ENCODE measurements at places on chromosomes 11 and 22.

- no peak for DNase-seq
Measured at GRCh38 chr11:59719556-59719955, 5.9 kb upstream of the OR10V1 start.

GRCh38 chr11:102420547-102420946, 32.0 kb downstream of the TMEM123 start:
- DNase-seq = no peak

DNA sequence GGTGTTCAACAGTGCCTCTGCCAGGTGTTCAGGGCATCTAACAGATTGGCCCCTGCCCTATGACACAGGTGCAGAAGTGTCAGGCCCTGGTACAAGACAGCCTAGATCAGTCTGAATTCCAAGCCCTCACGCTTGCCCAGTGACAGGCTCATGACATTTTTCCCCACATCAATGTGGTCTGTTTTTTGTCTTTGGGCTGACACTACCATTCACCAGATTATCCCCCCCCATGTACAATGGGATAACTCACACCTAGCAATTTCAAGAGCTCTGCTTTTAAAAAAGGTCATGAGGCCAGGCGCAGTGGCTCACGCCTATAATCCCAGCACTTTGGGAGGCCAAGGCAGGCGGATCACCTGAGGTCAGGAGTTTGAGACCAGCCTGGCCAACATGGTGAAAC, 155.5 kb upstream of the PITPNB start:
- DNase-seq = no peak

DNA sequence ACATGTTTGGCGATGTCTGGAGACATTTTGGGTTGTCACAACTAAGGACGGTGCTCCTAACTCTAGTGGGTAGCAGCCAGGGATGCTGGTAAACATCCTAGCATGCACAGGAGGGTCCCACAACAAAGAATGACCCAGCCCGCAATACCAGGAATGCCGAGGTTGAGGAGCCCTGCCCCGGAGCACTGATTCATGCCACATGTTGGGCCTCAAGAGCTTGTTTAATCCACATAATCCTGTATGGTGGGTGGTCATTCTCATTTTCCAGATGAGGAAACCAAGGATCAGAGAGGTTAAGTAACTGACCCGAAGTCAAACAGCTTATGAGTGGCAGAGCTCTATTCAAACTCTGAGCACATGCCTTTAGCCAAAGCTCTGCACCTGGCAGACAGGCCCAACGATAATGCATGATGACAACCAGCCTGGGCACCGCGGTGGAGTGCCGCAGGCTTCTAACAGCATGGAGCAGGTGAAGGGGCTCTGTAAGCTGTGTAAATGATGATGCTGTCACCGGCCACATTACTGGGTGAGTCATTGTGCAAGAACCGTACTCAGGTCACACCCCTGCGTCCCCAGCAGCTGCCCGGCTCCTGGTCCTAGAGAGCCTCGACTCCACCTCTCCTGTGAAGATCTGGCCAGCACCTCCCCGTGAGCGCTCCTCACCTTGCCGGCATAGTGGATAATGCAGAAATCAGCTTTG, 58.6 kb downstream of the APOL1 start:
- DNase-seq = no peak
